ENCODE measurements at places on chromosomes 7 and 10.

GRCh38 chr10:129963641-129964501 is at the start of gene EBF3:
Gene EBF3 (minus strand): TSS chr10:129964274. CDS start chr10:129963768, 506 bp downstream.
- peak; percentile 94 for DNase-seq

DNA sequence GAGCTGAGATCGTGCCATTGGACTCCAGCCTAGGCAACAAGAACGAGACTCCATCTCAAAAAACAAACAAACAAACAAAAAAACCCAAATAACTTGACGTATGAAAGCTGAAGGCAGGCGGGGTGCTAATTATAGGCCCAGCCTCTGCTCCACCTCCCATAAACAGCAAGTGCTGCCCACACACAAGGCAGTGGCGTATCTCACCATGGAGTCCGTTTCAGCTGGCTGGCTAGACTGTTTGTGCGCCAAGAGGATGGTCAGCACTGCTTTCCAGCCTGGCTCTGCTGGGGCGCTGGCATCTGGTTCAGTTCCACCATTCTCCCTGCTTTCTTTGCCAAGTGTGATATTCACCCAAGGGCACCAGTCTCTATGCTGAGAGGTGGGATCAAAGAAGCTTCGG is 29.1 kb downstream of the ZC3HC1 start:
- no peak for DNase-seq

DNA sequence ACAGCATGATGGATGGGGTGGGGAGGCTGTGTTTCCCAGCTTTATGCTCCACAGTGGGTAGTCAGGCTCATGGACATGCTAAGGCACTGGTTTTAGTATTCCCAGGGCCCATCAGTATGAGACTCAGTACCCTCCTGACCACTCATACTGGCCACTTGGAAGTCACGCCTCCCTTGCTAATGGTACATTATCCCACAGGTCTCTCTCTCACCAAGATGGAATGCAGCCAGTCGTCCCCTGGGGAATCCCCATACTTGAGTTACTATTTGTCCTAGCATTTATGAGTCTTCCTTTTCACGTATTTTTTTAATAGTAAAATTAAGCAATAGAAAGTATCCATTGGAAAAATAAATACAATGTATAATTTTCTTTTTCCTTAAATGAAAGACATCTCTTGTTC is 80.6 kb upstream of the TBX20 start:
- DNase-seq, result no peak

- DNase-seq, result peak; percentile 41
Observed at GRCh38 chr7:107879400-107880035, 11.5 kb upstream of the DLD start.

DNA sequence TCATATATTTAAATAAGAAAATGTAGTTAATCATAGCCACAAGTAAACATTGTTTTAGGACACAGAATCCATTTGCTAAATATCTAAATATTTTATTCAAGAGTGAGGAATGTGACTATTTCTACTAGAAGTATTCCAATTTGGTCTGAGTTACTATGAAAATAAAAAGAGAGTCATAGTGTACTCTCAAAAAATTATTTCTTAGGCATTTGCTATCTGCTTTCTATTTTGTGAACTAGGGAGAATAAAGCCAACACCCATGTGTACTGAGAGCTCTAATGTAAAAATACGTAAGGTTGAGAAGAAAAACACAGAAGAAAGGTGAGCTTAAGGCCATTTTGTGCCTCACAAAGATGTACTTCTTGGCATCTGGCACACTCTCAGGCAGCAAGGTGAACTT is 38.3 kb downstream of the PRTFDC1 start:
- no peak for DNase-seq

DNA sequence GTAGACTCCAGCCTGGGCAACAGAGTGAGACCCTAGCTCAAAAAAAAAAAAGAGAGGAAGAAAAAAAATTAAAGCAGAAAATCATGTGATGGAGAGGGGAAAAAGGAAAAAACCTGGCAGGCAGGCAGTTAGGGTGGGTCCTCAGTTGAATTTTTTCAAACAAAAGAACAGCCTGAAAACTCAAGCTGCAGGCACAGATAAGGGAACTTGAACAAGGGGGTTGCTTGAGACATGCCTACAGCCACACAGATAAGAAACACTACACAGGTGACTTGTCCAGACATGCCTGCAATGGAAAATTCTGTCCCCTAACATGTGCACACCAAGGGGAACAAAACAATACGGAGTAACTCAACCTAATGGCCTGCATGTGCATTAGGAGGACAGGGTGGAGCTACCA is 19.2 kb downstream of the VIM start:
- no peak for DNase-seq

DNA sequence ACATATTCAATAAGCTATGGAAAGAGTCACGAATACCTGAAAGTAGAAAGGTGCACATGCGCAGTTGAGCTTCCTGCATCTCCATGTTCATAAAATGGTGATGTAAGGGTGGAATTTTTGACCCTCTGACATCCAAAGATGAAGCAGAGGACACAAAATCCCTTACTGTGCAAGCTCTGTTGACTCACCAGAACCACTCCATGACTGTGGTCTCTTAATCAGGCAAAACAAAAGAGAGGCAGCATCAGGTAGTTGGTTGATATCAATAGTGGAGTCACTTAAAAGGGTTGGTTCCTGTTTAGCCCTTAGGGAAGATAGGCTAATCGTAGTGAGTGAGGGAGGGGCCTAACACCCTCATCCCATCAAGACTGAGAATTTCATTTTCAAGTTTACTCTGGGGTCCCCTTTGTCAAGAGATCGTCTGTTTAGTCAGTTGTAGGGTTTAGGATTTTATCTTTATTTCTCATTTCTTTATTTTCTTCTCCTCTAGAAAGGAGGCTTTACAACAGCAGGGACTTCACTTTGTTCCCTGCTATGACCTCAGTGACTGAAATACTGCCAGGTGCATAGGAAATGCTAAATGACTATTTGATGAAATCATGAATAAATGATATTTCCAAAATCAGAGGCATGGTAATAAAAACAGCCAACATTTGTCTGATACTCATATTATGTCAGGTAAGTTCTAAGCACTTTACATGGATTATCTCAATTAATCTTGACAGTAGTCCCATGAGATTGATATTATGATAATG is 98.1 kb downstream of the CD36 start:
- no peak for DNase-seq

GRCh38 chr10:80603516-80603915 is 65.8 kb downstream of the SH2D4B start:
- DNase-seq, result no peak

GRCh38 chr10:13038391-13038790 is 36.9 kb upstream of the CCDC3 start:
- DNase-seq, result no peak

DNA sequence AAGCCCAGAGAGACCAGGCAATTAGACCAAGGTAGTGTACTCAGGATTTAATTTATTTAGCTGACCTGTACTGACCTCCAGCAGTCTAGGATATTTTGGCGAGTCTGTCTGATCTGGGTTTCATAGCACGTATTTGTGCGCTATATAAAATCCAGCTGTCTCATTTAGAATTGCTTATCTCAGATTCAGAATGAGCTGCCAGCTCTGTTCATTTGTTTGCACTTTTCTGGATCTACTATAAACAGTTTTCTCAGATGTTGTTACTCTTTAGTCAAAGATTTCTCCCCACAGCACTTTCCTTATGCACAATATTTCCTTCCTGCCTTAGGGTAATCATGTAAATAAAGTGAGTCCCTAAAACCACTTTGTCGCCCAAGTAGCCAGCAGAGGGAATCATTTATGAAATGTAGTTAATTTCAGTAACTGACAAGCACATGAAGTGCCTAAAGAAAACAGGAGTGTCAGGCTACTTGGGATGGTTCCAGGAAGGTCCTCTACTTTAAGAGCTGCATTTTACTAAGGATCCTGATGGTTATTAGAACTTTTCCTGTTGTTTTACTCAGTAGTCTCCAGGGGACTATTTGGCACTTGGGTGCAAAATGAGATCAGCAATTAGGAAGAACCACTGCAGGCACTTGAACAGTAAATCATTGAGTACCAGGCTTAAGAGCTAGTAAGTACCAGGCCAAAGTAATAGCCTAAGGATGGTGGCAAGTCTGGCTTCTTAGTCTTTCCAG is 226.4 kb downstream of the TWIST1 start:
- DNase-seq, result peak; percentile 18

DNA sequence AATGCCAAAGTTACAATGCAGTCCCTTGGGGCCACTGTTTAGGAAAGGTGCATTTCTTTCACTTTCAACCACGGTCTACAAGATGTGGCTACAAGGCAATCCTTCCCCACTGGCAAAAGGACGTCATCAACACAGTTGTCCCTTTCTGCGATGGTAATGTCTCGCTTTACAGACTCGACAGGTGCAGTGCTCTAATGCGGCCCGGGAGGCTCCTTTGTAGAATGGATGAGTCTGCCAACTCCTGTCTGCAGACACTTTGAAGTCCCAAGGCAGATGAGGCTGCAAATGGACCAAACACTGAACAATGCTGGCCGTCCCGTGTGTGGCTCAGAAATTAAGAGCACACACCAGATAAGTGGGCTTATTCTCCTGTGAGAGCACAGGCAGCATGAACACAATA is 133.7 kb downstream of the PIP4K2A start:
- DNase-seq, result no peak

DNA sequence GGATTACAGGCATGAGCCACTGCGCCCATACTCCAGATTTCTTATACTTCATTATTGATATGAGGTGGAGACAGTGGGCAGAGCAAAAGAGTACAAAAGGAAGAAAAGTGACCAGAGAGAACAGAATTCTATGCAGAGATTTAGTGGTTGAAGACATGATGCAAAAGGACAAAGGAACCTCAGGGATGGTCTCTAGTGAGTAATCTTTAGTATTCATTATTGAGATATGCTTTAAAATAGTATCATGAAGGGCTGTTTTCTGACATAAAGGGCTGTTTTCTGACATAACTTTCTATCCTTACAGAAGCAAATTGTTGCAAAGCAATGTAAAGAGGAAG is 81.2 kb upstream of the OIT3 start:
- DNase-seq, result no peak

DNA sequence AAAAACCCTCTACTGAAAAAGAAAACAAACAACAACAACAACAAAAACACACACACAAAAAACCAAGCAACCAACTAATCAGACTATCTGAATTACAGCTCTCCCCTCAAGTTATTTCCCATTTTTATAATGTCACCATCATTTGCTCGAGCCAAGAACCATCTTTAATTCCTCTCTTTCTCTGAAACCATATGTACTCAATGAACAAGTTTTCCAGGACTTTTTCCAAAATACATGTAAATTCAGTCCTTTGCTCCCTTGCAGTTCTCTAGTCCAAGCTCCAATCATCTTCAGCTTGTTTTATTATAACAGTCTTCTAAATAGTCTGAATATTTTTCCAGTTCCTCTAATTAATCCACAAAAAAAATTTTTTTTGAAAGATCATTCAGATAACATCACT is 506.0 kb downstream of the NXPH1 start:
- DNase-seq, result no peak

GRCh38 chr10:65950075-65950474 is 975.8 kb upstream of the LRRTM3 start:
- DNase-seq, result no peak

DNA sequence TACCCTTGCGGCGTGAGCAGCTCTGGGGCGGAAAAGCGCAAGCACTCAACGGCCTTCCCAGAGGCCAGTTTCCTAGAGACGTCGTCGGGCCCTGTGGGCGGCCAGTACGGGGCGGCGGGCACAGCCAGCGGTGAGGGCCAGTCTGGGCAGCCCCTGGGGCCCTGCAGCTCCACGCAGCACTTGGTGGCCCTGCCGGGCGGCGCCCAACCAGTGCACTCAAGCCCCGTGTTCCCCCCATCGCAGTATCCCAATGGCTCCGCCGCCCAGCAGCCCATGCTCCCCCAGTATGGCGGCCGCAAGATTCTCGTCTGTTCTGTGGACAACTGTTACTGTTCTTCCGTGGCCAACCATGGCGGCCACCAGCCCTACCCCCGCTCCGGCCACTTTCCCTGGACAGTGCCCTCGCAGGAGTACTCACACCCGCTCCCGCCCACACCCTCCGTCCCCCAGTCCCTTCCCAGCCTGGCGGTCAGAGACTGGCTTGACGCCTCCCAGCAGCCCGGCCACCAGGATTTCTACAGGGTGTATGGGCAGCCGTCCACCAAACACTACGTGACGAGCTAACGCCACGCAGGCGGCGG is 12.6 kb downstream of the TRIM8 start:
- DNase-seq, result no peak

All from BE2C (cell line).